ENCODE measurements at places on chromosomes 6 and 20.
A peak's percentile ranks its signal among the peaks of the same experiment; 100 is the strongest.

DNA sequence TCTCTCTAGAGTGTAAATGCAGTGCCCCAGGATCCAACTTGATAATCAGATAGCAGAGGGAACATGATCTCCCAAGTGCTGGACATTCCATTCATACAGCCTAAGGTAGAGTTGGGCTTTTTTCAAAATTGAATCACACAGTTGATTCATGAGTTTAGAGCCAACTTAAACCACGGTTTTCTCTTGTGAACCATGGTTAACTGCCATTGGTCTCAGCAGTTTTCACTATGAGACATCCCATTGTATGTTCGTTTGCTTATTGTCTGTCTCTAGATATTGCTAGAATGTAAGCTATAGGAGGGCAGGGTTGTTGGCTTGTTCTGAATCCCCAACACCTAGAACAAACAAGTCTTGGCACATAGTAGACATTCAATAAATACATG, 37.2 kb upstream of the TAF8 start:
- DNase-seq: no peak

GRCh38 chr6:108837236-108837971, 10.8 kb upstream of the ARMC2 start:
- DNase-seq: peak; percentile 48

GRCh38 chr6:65631711-65632110, 75.3 kb downstream of the EYS start:
- DNase-seq: no peak

DNA sequence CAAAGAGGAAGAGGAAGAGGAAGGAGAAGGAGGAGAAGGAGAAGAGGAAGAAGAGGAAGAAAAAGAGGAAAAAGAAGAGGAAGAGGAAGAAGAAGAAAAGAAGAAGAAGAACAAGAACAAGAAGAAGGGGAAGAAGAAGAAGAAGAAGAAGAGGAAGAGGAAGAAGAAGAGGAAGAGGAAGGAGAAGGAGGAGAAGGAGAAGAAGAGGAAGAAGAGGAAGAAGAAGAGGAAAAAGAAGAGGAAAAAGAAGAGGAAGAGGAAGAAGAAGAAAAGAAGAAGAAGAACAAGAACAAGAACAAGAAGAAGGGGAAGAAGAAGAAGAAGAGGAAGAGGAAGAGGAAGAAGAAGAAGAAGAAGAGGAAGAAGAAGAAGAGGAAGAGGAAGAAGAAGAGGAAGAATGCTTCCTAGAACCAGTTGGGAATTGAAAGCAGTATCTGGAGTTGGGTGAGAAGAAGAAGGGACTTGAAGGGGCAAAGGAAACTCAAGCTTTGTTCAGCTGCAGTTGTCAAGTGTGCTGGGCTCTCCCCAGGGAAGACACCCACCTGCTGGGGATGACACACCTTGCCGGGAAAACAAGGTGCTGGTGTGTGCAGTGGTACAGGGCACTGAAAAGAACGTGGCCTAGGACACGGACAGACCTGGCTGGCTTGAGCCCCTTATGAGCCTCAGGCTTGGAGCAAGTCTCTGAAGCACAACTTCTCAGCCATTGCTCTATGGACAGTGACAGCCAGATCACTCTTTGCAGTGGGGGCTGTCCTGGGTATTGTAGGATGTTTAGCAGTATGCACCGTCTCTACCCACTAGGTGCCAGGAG, 30.1 kb upstream of the ARFGEF2 start:
- DNase-seq: no peak

DNA sequence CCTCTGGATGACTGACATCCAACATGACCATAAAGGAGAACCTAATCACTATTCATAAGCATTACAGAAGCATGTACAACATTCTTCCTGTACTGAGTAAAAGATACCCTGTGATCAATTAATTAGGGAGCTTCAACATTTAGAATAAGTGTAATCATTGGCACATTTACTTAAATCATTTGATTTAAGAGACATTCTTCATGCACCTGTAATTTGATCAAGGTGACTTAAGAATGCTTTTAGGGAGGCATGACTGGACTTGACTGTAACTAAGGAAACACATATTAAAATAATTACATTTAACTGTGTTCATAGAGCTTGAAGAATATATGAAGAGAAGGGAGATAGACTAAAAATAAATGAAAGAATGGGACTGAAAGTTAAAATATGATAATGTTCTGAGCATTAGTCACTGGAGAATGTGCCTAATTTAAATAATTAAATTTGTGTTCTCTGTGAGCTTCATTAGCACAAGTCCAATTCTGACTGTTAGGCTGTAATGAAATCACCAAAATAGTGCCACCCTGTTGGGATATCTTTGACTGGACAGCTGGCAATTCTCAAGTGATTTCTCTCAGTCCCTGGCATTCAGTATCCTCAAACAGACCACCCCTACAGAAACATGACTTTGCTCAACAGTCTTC, 295.5 kb upstream of the ADGRB3 start:
- no peak for DNase-seq

DNA sequence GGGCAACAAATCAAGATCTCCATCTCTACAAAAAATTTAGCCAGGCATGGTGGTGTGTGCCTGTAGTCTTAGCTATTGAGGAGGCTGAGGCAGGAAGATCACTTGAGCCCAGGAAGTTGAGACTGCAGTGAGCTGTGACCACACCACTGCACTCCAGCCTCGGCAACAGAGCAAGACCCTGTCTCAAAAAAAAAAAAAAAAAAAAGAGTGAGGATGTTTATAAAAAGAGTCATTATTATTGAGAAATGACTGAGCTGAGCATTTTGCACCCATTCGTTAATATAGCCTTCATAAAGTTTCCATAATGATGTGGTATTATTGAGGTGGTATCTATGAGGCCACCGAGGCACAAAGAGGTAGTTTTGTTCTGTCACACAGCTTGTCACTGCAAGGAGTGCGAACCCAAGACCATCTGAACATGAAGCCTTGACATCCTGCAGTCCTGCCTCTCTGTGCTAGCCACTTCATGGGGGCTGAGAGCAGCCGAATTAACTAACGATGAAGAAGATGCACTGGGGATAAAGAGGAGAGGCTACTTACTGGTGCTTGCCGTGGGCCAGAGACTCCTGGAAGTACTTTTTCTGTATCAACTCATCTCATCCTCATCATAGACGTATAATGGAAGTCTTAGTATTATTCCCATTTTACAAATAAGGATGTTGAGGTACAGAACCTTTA, 175.5 kb downstream of the BCAS1 start:
- DNase-seq: no peak

GRCh38 chr20:63499338-63499969, 571 bp upstream of the EEF1A2 start:
- no peak for DNase-seq

GRCh38 chr6:129385117-129385516, 324.9 kb downstream of the ARHGAP18 start:
- no peak for DNase-seq

GRCh38 chr6:47654255-47654654, 44.1 kb upstream of the ADGRF4 start:
- no peak for DNase-seq

DNA sequence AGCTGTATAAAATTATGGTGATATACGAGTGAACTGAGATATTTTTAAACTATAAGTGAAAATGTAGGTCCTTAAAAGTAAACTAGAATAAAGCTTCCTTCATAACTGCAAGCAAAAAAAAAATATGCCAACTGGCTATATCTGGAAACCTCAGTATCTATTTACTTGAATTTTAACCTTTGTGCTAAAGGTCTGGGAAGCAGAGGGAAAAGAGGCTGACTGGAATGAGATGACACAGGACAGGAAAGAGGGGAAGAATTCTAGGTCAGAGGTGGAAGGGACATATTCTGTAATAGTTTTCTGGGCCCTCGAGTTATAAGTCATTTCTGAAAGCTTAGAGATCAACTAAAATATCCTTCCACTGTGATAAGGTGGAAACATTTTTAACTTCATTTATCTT, 46.8 kb downstream of the AIG1 start:
- DNase-seq: no peak

DNA sequence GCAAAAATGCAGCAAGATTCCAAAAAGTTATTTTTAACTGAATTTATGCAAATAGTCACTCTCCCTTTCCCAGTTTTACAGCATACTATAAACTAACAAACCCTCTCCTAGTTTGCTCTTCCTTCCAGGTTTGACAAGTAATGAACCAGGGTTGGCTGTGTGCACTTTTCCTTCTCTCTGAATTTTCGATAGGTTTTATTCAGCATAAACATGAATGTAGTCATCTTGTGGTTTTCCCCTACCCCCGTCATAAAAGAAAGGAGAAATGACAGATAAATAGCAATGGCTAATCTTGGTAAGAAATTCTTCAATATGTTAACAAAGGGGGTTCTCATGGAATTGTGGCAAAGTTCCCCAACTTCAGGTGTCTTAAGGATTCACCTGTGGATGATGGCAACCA, 26.3 kb downstream of the PRDM1 start:
- DNase-seq: no peak

- no peak for DNase-seq
Observed at GRCh38 chr20:37390891-37391525, 45.1 kb downstream of the SRC start.

DNA sequence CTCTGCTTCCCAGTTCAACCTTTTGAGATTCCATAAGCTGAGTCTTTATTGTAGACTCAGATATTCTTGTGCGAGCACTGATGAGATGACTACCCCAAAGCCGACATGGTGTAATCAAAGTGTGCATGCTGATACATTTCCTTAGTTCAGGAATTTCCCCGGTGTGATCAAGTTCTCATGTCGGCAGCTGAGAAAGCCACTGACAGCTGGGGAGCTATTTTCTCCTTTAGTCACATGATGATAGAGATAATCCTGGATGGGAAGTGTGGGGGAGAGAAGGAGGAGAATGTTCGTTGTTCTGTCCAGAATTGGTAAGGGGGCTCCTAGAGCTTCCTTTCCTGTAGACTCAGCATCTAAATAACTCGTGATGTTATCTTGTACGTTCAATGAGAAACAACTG, 7.7 kb upstream of the CAP2 start:
- DNase-seq: no peak

DNA sequence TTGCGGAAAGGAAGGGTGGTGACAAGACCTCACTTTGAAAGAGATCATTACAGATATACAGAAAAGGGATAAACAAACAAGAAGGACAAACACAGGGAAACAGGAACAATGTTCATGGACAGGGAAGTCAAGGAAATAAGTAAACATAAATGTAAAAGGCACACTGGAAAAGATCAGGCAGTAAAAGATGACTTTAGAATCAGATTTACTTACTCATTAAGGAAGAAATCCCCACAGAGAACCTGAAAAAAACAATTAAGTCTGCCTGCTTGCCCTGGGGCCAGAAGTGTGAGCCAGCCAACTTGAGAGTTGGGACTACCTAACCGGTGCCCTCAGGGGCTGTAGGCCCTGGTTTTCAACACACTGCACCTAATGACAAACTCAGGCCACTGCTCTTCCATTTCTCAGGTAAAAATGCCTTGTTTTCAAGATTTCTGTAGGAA, 1.7 kb downstream of the APMAP start:
- no peak for DNase-seq

DNA sequence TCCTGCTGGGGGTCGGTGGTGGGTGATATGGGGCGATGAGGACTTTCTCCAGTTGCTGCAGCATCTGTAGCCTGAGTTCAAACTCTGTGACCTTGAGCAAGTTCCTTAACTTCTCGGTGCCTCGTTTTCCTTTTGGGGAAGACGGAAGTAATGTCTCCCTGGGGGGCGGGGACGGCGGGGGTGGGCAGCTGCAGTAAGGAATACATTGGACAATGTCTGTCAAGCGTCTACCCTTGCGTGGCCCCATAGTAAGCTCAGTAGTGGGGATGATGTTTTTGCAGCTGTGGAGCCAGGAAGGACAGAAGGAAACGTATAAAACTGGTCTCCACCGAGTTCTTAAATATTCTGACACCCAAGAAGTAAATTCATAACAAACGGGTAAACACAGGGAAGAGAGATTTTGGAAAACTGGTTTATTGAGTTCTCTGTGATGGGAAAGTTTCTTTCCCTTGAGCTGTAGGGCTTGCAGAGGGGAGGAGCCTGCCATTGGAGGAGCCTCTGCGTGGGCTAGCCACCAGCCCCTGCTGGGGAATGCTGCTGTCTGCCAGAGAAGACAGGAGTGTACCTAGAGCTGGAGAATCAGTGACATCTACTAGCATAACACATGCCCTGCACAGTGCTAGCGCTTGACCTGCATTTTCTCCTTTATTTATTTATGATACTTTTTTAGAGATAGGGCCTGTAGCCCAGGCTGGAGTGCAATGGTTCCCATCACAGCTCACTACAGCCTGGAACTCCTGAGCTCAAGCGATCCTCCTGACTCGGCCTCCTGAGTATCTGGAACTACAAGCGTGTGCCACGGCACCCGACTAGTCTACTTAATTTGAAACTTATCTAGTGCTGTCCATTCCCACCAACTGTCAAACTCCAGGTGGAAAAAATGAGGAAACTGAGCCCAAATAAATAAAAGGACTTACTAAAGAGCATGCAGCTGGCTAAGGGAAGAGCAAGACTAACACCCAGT, 1.2 kb upstream of the ACSS1 start:
- DNase-seq: no peak

DNA sequence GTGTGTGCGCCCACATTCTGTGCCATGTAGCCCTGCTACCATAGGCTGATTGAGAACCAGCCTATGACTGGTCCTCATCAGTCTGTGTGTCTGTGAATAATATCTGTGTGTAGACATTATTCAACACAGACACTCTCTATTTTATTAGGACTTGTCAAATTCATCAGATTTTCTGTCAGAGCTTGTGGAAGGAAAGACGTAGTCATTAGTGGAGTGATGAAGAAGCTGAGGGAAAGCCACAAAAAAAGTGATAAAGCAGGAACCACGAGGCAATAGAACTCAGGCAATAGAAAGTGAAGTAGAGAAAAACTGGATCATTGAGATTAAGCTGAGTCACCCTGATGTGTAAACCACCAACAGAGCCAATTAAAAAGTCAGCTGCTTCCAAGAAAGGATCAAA, 122.2 kb upstream of the MARCKS start:
- no peak for DNase-seq

- no peak for DNase-seq
Observed at GRCh38 chr6:81950877-81951276, 198.4 kb upstream of the TENT5A start.

- DNase-seq: no peak
Observed at GRCh38 chr20:7505152-7505834, 435.0 kb downstream of the HAO1 start.

- DNase-seq: no peak
Observed at GRCh38 chr20:45489083-45489531, 19.6 kb downstream of the WFDC2 start.

DNA sequence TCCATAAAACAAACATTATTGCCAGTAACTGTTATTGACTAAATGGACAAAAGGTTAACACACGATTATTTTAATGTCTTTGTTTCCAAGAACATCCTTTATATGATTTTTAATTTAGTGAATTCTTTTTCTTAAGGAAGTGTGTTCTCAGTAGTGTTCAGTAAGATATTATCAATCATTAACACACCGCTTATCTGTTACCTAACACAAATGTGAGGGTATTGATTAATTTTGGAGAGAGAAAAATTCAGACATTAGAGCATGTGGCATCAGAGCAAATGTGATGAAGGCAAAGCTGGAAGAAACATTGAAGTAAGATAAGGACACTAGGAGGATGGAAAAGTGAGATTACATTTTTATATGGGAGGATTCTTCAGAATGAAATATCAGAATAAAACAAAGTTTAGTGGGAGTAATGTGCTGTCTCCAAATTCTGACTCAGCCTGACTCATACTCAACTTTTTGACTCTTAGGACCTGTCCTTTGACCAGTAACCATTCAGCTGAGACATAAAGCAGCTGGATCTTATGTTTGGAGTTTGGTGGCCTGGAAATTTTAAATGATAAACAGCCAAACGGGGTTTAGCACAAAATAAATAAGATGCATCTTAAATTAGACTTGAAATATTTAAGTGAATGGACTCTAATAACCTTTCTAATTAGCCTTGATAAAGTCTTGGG, 348.6 kb downstream of the CD109 start:
- DNase-seq: no peak

- DNase-seq: no peak
Observed at GRCh38 chr6:25439368-25439767, 160.2 kb downstream of the CARMIL1 start.
